Activated T-helper 1 cell treated with anti-CD3 and anti-CD28 coated beads, Interleukin-2, amount 50 U/mL, for 16 hours (primary cell): ENCODE measurements at places on chromosomes 6 and 20.

DNA sequence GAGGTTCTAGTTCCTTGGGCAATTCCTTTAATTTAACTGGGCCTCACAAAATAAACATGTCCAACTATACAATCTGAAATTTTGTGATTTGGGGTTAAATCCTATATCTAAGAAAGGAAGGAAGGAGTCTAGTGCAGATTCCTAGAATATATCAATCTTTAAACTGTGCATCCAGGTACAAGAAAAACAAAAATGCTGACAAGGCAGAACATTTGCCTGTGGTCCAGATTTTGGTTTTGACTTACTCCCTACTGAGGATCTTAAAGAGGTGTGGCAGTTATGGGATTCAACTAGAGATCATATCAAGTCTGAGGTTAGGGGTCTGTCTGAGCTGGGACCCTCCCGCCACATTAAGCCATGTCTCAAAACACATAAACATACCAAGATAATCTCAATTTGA, 17.7 kb upstream of the COX7A2 start:
- DNase-seq = no peak

DNA sequence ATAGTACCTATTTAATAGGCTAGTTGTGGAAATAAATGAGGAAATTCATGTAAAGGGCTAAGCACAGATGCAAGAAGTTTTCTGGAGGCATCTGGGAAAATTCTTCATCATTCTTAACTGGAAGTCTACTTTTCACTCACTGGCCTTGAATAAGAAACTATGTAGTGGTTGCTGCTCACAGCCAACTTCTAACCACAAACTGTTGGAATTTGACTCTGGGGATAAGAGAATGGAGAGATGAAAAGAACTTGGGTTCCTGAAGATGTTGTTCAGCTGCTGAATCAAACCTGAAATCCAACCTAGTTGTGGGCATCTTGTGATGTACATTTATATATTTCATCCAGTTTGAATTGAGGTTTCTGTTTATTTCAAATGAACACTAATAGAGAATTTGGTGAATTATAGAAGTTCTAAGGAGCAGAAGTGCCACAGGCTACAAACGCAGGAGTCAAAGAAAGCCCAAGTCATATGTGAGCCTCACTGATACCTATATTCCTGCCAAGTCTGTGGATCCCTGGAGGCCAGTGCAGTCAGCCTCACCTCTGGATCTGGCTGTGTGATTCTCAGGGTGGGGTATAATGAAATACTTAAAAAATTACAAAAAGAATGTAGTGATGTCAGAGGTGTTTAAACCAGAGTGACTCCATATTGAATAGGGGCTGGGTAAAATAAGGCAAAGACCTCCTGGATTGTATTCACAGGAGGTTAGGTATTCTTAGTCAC, 18.7 kb upstream of the MEI4 start:
- DNase-seq = no peak

DNA sequence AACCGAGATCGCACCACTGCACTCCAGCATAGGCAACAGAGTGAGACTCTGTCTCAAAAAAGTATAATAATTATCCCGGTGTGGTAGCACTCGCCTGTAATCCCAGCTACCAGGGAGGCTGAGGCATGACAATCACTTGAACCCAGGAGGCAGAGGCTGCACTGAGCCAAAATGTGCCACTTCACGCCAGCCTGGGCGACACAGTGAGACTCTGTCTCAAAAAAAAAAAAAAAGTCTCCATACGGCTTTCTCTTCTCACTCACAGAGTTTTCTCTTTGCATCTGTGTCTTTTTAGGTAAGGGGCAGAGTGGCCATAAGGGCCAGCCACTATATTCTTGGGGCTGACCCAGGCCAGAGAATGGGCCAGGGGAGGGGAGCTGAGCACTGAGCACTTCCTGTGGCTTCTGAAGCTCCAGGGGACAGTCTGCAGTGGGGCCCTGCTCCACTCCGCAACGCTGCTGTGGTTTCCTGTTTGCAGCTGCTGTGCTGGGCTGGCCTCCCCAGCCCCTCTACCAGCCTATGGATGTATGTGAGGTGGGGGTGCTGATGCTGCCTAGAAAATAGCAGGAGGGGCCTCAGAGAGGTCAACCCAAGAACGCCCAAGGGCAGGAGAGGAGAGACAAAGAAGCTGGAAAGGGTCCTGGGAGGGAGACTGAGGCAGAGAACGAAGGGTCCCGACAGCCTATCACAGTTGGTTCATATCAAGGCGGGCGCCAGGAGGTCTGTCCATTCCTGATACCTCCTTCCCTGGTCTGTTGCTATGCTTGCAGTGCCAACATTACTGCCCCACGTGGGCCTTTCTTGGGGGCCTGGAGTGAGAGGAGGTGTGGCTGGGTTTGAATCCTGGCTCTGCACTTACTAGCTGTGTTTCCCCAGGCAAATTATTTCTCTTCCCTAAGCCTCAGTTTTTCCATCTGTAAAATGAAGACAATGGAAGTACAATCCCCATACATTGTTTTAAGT, 16.0 kb downstream of the SLA2 start:
- no peak for DNase-seq

- no peak for DNase-seq
Measured at GRCh38 chr6:110147870-110148269, 31.6 kb downstream of the WASF1 start.

DNA sequence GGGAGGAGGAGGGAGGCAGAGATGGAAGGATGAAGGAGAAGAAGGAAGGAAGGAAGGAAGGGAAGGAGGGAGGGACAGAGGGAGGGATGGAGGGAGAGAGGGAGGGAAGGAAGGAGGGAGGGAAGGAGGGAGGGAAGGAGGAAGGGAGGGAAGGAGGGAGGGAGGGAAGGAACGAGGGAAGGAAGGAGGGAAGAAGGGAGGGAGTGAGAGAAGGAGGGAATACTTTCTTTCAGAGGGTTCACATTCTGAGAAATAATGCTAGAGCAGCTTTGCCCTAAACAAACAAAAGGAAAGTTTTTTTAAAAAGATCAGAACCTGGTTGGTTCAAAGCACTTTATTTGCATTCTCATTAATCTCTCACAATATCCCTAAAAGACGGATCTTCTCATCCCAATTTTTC, 96.1 kb upstream of the NXT1 start:
- DNase-seq = no peak

GRCh38 chr6:99993146-99993532, 884 bp downstream of the MCHR2 start:
- no peak for DNase-seq

DNA sequence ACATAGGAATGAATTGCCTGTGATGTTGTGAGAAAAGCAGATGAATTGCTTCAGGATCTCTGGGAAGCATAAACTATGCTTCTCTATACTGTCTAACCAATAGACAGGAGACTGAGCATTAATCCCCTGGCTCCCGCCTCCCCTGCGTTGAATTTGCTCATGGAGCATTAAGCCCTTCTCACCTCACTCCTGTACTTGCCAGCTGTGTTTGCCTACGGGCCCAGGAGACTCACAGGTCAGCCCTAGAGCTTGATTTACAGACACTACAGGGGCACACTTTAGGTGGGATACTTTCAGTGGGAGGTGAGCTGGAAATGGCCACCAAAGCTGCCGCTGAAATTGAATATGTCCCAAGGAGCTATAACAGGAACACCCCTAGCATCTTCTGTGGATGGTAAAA, 418.7 kb downstream of the CBLN4 start:
- no peak for DNase-seq

- no peak for DNase-seq
Measured at GRCh38 chr6:1797801-1798200, 188.1 kb downstream of the FOXC1 start.

- no peak for DNase-seq
Measured at GRCh38 chr20:62633598-62634329, 8.5 kb upstream of the SLCO4A1 start.

DNA sequence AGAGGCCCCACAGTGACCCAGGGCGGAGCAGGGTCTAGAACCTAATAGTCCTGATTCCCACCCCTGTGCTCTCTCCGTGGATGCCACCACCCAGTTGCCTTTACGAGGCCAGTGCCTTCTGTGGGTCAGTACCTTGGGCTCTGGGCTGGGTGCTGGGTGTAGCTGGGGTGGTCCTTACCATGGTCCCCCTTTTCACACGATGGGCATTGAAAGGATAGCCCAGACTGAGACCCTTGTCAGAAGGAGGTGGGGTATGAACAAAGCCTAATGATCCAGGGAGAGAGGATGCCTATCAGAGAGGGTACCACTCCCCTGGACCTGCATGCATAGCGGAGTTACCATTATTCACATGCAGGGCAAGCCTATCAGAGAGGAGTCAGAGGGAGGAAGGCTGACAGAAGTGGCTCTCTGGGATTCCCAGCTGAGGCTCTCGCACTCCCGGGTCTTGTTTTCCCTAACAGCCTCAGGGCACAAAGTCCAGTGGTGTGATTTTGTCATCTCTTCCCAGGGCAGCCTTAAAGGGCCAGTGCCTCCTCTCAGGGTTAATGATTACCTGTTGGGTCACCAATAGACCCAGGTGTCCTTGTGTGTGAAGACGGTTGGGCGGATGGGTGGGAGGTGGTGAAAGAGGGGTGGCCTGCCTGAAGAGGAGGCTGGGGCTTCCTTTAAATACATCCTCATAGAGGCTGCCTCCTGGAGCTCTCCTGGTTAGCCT, 36.2 kb downstream of the VEGFA start:
- no peak for DNase-seq

- DNase-seq = no peak
Measured at GRCh38 chr20:58053391-58054055, 174.9 kb downstream of the ANKRD60 start.

- no peak for DNase-seq
Measured at GRCh38 chr20:48983423-48984400, 62.2 kb downstream of the ARFGEF2 start.

GRCh38 chr6:107770541-107770940, 53.6 kb downstream of the SCML4 start:
- no peak for DNase-seq

DNA sequence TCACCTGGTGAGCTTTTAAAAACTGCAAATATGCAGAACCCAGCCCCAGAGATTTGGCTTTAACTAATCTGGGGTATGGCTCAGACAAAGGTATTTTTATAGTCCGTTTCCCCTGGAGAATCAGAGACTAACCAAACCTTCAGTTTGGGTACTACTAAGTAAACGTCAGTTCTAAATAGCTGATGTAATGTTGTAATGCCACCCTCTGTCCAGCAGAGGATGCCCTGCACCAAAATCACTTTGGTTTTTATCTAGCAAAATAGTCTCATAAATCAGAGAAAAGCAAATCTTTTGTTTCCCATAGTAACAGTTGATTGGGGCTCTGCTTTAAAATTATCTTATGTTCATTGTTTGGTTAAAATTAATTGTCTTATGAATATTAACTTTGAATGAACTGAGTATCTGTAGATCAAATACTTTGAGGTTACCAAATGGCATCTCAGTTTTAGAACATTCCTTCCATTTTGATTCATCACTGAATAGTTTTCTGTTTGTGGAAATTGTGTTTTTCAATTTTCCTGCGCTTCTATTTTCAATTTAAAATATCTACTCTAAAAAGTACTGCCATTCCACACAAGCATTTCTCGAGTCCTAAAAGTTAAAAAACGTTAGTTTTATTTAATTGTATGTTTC, 278.3 kb upstream of the PLCB4 start:
- DNase-seq = no peak

DNA sequence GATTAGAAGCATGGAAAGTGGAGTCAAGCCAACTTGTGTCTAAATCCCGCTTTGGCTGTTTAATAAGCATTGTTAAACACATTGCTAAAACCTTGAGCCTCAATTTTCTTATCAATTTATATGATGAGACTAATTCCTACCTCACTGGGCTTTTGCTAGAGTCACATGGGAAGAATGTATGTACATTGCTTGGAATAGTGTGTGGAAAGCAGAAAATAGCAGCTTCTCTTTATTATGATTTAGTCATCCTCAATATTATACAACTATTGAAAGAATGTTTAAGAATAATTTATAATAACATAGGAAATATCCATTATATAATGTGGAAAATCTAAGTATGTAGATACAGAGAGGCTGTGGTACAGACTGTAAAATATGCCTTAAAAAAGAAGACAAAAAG, 313.0 kb upstream of the CDYL start:
- no peak for DNase-seq

DNA sequence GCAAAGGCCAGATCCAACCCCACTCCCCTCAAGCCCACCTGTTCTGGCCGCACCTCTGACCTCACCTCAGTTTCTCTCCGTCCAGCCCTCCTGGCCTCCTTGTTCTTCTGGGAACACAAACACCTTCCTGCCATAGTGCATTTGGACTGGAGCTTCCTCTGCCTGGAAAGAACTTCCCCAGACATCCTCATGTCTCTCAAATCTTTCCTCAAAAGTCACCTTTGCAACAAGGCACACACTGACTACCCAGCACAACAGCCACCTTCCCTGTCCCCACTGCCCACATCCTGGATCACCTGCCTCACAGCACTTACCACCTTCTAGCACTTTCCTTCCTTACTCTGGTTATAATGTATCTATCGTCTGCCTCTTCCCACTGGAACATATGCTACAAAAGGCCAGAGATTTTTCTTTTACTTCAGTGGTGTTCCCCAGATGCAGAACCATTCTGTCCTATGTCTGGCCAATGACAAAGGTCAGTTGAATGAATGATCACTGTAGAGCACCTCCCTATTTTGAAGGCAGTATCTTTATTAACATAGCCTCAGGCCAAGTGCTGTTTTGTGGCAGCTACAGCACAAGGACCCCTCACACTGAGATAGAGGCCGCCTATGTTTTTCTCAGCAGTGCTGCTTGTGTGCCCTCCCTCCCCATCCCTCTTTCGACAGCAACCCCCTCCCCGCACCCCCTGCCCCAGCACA, 4.1 kb downstream of the HLA-B start:
- peak; percentile 11 for DNase-seq

DNA sequence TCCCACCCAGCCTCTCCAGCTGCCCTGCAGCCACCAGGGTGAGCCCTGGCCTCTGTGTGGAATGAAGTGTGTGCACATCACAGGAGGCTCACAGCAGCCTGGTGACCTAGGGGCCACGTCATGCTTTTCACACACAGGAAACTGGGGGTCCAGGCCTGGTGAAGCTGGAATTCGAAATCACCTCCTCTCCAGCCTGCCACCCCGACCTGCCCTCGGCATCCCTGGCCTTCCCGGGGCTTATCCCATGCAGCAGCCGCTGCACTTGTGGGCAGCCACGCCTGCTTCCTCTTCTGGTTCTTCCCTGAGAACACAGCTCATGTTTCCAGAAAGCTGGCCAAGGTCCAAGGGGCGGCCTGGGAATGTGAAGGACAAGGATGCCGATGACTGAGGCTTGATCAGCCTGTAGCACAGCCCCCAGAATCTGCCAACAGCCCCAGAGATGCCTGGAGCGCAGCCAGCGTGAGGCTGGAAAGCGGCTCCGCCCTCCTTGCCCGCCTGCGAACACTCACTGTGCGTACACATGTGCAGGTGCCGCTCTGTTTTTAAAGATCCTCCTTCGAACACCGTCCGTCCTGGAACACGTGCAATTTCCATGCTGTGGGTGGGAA, 4.2 kb upstream of the NTSR1 start:
- DNase-seq = no peak

GRCh38 chr20:34493646-34494045, 22.6 kb upstream of the DYNLRB1 start:
- DNase-seq = no peak

- no peak for DNase-seq
Measured at GRCh38 chr6:113888493-113888892, 31.3 kb downstream of the MARCKS start.

GRCh38 chr6:132768051-132768517, 10.4 kb upstream of the VNN2 start:
- DNase-seq = no peak
